CD4-positive, alpha-beta T cell treated with Interleukin-12 subunit alpha and Interleukin-12 subunit beta, for 1 hour (primary cell): ENCODE measurements at places on chromosomes 6 and 20.

- no peak for DNase-seq
Observed at GRCh38 chr6:168243812-168244376, 75.7 kb downstream of the DACT2 start.

DNA sequence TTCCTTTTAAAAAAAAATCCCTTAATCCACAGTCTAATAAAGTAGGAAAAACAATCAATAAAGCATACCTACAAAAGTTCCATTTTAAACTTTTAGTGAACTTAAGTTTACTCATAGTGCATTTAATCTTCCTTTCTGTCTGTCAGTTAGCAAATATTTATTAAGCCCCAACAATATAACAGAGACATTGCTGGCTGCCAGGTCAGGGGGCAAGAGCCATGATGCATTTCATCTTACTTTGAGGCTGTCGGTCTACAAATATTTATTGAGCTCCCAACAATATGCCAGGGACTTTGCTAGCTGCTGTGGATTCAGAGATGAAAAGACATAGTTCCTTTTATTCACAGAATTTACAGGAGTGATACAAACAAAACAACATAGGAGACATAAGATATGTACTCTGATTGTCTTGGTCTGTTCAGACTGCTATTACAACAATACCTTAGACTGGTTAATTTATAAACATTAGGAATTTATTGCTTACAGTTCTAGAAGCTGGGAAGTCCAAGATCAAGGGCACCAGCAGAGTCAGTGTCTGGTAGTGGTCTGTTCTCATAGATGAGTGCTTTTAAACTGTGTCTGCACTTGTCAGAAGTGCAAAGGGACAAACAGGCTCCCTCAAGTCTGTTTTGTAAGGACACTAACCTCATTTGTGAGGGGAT is 118.6 kb downstream of the PLCB1 start:
- no peak for DNase-seq

- DNase-seq = peak; percentile 19
Observed at GRCh38 chr20:35091816-35092523, 637 bp downstream of the TRPC4AP start.

GRCh38 chr6:113381959-113382358 is 475.2 kb upstream of the MARCKS start:
- DNase-seq = no peak

DNA sequence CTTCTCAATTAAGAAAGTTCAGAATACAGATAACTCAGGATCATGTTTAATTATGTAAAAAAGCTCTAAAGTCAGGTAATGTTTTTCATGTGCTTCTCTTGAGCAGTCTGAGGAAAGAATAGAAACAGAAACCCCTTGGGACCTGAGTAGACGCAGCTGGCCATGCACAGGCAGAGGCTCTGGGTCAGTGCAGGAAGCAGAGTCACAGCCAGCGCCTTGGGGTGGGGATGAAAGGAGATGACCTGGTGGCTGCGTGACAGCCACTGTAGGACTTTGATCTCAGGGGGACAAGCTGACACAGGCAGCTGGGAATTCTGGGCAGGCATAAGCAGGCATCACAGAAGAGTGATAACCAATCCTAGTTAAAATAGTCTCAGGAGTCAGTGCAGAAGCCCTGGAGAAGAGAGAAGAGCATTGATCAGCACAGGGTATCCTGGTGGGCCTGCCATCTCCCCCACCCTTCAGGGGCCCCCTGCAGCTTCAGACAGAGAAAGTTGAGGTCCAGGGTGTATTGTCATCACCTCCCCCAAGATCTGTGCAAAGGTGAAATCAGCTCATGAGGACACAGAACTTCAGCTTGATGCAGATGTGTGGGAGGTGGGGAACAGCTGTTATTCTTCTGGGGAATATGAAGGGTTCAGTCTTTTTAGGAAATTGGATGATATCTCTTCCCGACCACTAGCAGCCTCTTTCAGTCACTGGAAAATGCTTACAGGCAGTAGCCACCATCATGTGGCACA is 6.4 kb downstream of the HLA-DQB1 start:
- DNase-seq = no peak

DNA sequence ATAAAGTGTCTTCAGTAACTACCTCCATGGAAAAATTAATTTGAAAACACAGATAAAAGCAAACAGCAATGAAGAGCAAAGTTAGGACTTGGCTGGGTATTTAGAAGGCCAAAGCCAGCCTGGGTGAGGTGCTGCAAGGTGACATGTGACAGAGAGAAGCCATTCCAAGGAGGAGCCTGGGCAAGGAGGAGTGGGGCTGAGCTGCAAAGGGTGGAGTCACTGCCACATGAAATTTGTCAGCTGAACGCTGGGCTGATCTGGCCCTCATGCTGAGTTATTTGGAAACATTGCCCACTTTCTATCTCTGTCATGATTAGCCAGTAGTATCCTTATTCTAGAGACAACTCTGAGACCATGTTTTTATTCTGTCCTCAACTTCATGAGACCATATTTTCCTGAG is 76.3 kb downstream of the PERP start:
- DNase-seq = no peak

DNA sequence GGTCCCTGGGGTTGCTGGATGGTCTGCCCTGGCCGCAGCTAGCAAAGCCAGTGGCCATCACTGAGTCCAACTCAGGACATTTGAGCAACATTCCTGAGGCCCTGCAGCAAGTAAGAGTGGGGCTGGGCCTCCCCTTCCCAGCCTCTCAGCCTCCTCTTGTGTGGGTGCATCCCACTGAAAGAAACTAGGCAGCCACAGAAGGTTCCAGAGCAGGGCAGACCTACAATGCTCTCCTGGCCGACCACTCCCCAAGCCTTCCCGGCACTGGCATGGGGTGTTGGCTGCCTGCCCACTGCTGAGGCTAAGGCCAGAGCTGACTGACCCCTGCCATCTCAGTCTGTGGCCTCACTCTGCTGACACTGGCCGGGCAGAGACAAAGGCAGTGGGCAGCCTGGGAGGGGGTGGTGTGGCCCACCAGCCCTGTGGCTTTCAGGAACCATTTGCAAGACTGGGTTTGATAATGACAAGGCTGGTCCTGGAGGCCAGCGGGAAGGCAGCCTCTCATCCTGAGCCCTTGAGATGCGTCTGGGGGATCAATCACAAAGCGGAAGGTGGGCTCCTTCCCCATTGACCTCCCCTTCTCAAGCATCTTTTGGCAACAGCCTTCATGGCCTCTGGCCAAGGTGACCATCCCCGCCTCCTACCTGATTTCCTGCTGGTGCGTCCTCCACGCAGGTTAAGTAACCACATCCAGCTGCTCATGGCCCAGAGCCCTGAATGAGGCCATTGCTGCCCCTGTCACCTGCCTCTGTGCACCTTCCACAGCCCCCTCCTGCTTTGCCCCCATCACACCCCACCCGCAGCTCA is 9.6 kb downstream of the DLGAP4 start:
- DNase-seq = no peak

DNA sequence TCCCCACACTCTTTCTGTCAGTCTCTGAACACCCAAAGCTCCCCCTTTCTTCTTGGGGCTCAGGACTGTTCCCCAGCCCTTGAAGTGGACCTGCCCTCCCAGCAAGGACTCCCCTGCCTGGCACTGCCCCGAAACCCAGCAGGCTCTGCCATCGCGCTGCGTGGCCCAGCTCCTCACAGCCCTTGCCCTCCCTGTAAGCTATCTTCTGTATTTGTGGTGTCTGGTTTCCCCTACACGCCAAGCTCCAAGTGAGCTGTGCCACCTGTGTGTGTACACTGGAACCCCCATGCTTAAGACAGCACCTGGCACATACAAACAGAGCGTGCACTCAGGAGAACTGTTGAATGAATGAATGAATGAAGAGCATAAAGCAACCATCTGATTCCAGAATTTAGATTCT is 57.7 kb downstream of the TMEM242 start:
- no peak for DNase-seq

GRCh38 chr20:51500936-51501335 is 41.6 kb downstream of the NFATC2 start:
- DNase-seq = peak; percentile 66

DNA sequence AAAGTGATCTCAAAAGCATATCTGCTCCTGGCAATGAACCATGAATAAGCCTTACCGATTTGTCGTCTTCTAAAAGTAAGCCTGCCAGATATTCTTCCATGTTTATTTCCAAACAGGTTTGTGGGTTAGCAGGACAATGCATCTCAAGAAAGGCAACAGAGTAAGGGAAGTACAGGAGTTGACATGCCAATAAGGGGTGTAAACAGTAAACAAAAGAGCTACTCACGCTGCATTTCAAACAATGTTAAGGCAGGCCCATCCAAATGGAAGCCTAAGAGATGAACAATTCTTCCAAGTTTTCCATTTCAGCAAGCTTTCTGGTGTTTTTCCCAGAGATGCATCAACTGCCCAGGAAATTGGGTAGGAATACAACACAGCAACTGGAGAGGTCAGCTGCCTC is 27.8 kb upstream of the CRIP3 start:
- DNase-seq = no peak

- DNase-seq = no peak
Observed at GRCh38 chr6:41546475-41546865, 289 bp downstream of the FOXP4 start.

DNA sequence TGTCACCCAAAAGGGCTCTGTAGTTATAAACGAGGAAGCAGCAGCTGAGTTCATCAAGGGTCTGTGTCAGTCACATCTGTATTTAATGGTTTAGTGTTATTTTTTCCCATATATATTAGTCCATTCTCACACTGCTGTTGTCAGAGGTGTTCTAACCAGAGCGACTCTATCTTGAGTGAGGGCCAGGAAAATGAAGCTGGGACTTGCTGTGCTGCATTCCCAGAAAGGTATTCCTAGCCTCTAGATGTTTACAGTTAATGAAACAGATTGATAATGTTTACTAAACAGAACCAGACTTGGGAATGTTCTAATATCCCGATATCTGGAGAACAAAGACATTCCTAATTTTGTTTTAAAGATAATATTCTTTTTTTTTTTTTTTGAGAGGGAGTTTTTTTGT is 48.0 kb upstream of the SEC63 start:
- no peak for DNase-seq

DNA sequence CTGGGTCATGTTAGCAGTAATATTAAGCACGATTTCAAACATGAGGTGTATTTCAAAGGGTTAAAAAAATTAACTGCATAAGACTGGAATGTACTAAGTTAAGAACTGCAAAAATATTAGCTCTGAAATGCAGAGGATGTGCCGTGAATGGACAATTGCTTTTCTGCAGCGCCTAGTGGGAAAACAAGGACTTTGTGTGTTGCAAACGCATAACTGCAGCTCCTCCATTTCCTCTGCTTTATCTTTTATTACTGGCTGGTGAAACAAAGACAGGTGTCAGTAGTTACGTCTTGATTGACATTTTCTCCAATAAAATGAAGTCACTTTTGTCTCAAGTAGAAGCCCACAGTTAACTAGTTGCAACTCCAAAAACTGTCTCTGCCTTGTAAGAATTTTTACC is 1.7 kb downstream of the PDE7B start:
- no peak for DNase-seq

DNA sequence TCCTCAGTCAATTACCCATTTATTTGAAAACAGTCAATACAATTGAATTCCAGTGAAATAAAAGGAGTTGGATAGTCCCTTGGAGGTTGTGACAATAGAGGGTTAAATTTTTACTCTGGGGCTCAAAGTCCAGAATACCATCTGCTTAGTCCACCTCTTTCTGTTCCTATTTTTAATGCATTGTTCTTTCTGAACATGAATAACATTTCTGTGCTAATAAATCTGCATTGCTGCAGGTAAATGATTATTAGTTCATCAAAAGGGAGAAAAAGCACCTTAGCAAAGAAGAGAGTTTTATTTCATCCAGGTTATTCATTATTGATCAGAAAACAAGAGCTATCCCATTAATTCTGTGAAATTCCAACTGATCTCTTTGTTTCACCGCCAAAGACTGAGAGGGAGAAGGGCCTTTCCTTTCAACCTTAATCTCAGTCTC is 166.1 kb upstream of the OLIG3 start:
- no peak for DNase-seq

GRCh38 chr6:132085731-132086130 is 134.6 kb upstream of the CCN2 start:
- no peak for DNase-seq

DNA sequence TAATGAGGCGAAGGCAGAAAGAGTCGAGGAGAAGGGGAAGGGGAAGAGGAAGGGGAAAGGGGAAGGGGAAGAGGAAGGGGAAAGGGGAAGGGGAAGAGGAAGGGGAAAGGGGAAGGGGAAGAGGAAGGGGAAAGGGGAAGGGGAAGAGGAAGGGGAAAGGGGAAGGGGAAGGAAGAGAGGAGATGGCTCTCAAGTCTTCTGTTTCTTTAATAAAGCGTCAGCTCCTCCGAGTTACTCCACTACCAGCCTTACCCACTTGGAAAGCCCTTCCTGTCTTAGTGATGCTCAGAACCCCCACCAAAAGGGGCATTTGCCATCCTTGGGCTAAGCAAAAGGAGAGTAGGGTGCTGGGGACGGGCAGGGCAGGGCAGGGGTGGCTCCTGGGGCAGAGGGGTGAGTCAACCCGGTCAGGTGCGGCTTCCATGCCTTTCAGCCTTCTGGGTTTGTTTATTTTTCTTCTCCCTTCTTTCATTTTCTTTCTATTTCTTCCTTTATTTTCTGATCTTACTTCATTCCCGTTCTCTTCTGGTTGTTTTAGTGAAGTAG is 476 bp upstream of the CLIC5 start:
- no peak for DNase-seq

- no peak for DNase-seq
Observed at GRCh38 chr20:60233018-60233630, 274.9 kb downstream of the CDH26 start.

DNA sequence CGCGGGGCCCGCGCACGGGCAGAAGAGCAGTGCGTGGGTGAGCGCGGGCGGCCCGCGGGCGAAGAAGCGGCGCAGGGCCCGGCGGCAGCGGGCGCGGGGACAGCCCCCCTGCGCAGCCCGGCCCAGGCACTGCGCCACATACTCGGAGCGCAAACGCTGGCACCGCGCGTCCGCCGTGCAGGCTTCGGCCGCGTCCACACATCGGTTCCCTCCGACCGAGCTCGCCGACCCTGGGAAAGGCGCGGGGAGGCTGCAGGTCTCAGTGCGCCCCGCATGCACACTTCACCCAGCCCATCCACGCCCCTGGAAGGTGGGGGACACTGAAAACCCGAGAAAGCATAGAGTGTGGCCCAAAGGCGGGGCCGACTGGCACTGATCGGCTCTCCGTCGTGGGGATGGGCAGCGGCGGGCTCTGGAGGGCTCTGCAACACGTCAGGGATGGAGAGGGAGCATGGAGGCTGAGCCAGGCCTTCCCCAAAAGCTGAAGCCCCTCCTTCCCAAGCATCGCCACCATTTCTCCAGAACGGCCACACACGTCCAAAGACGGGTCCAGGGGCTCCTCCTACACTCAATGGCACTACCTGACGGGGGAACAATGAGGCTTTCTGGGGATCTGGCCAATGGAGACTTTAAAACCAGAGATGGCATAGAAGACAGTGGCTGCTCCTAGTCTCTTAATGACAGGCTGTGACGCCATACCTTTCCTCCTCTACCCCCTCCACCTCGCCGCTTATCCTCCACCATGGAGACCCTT is 2.0 kb downstream of the GFRA4 start:
- DNase-seq = no peak

- DNase-seq = no peak
Observed at GRCh38 chr20:50690650-50691572, at the start of gene RIPOR3. TSS of gene RIPOR3 (minus strand) at chr20:50691542. CDS start at chr20:50691128, 414 bp downstream.

DNA sequence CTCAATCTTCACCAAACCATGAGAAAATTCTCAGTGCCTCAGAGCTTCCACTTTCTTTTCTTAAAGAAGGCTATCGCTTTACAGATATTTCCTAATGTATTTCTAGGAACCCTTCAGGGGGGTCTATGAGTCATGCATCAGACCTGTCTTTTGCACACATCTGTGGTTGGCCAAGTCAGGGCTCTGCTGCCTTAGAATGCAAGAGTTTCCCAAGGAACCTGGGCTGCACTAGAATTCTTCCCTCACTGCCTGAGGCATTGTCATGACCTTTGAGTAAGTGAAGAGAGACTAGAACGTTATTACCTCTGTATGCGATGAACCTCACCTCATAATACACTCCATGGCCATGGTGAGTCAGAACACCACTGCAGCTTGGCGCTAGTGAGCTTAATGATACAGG is 365.0 kb upstream of the ID4 start:
- no peak for DNase-seq
